Activated gamma-delta T cell treated with Interleukin-2 at 50 U/mL for 16 hours (primary cell): ENCODE measurements at places on chromosomes 16 and 17.

DNA sequence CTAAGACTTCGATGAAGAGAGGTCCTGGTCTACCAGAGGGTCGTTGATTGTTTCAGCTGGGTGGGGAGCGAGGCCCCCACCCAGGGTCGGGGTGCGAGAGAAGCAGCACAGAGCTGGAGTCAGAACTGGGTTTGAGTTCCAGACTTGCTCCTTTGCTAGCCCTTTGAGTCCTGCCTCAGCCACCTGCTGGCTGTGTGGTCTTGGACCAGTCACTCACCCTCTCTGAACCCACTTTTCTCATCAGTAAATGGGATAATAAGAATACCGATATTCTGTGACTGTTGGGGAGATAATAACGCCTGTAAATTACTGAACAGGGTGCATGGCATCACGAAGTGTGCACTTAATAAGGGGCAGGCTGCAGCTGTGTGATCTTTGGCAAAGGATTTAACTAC is 427 bp upstream of the MMP28 start:
- no peak for DNase-seq

- DNase-seq: no peak
These were observed 10.1 kb upstream of the TMEM208 start for GRCh38 chr16:67216612-67217490.

DNA sequence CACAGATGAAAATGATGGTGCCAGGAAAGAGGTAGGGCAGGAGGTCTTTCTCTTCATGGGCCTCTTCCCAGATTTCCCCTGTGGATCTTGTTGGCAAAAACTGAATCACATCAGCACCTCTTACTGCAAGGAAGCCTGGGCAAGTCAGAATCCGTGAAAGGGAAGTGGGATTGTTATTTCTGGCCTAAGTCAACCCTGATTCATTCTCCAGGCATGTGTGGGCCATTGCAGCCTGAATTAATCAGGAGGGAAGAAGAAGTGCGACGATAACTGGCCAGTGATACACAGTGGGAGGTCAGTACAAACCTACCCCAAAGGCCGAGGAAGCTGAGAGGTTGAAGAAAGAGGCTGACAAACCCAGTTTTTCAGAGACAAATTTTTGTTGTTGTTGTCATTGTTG is 17.9 kb upstream of the NSMCE1 start:
- DNase-seq: no peak

DNA sequence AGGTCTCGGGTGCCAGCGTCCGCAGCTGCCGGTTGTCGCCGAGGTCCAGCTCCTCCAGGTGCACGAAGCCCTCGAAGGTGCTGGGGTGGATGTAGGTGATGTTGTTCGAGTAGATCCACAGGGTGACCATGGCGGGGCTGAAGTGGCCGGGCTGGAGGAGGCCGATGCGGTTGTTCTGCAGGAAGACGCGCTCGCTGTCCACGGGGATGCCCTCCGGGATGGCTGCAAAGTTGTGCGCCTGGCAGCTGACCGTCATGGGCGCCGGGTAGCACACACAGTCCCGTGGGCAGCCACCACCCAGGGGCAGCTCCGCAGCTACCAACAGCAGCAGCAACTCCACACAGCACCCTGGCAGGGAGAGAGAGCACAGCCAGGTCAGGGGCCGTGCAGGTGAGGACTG is 87.7 kb downstream of the RTN4RL1 start:
- no peak for DNase-seq

- no peak for DNase-seq
These were observed 115.4 kb downstream of the METRNL start for GRCh38 chr17:83194761-83195329.

- DNase-seq: no peak
These were observed 215.2 kb upstream of the WSCD1 start for GRCh38 chr17:5854871-5855554.

GRCh38 chr16:4746991-4747574 is 12.7 kb downstream of the DNAAF8 start:
- DNase-seq: no peak

DNA sequence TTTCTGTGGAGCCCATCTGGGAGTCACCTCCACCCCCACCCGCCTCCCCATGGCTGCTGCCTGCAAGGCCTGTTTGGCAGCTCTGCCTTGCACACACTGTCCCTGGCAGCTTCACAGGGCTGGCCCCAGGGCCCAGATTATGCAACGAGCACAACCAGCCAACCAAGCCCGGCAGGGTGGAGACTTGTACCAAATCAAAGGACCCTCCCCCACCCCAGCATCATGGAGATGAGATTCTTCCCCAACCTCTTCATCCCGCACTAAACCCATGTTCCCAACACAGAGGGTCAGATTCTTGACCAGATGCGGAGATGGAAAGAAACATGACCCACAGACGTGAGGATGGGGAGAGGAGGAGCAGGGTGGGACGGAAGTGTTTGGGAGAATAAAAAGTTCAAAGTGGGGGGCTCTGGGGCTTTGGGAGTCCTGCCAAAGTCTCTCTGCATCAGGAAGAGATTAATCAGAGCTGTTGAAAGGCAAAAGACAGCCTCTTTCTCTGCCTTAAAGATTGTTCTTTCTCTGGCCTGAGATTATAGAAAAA is 3.8 kb downstream of the SMARCD2 start:
- DNase-seq: no peak
